ENCODE measurements at places on chromosomes 1 and 21.

GRCh38 chr1:69103213-69103612 lies 464.5 kb upstream of the LRRC7 start:
- DNase-seq: no peak

DNA sequence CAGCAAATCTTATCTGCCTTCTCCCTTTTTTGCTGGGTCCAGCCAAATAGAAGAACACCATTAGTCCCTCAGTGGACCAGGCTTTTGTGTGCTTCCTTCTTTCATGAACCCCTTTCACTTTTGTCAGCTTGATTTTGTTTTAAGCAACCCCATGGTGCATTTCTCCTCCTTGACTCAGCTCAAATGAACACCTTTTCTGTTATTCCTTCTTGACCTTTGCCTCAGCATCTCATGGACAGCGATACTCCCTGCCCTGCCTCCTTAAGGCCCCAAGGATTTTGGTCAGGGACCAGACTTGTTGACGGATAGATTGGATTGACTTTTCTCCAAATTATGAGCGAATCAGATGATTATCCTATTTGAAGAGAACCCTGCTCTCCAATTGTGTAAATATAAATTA lies 356.6 kb upstream of the USP24 start:
- no peak for DNase-seq

GRCh38 chr21:39673736-39674135 lies 61.0 kb downstream of the B3GALT5 start:
- DNase-seq: no peak

DNA sequence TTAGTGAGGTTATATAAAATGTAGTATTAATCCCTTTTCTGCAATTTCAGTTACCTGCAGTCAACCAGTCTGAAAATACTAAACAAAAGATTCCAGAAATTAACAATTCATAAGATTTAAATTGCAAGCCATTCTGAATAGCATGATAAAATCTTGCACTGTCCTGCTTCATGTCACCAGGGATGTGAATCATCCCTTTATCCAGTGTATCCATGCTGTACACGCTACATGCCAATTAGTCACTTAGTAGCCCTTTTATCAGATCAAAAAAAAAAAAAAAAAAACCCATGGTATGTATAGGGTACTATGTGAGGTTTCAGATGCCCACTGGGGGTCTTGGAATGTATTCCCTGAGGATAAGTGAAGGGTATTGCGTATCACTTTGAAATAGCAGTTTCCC lies 191.3 kb upstream of the HP1BP3 start:
- no peak for DNase-seq

DNA sequence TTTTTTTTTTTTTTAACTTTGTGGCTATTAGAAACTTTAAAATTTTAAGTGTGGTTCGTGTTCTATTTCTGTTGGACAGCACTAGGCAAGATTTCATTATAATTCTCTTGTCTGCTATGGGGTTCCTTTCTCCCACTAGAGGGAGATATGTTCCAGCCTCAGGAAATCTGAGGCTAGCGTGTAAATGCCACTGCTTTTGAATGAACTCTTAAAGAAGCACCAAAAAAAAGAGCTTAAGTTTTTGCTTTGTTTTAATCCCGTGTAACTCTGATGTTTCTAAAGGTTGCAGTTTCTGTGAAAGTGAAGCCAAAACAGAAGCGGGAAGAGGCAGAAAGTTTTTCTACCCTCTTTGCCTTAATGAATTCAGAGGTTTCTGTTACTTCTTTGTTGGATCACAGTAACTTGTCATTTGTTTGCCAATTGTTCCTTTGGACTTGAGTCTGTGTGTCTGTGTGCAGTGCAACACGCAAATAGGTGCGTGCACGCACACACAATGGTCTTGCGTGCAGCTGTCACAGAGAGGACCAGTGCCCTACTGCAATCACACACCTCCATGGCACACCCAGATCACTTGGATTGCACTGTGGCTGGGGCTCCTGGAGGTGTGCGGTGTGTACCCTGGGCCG lies 32.3 kb downstream of the HHAT start:
- peak; percentile 46 for DNase-seq

GRCh38 chr1:183106166-183106565 lies 79.9 kb upstream of the LAMC2 start:
- no peak for DNase-seq

- DNase-seq: no peak
Measured at GRCh38 chr1:3333903-3334302, 120.6 kb upstream of the ARHGEF16 start.

DNA sequence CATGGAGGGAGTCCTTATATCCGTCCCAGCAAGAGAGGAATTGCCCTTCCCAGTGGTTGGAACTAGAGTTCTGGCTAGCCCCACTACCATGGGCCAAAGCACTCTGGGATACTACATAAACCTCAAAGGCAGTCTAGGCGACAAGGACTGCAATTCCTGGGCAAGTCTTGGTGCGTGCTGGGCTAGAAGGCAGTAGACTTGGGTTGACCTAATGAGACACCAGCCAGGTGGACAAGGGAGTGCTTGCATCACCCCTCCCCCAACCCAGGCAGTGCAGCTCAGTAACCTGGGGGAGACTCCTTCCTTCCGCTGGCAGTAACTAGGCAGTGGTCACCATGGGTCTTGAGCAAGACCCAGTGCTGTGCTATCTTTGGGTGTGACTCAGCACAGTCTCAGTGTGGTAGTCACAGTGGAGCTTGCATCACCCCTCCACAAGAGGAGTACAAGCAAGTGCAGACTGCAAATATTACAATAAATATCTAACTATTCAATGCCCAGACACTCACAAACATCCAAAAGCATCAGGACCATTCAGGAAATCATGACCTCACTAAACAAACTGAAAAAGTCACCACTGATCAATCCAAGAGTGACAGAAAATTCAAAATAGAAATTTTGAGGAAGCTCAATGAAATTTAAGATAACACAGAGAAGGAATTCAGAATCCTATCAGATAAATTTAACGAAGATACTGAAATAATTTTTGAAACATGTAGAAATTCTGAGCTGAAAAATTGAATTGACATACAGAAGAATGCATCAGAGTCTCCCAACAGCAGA lies 84.7 kb upstream of the LYPLAL1 start:
- DNase-seq: no peak

DNA sequence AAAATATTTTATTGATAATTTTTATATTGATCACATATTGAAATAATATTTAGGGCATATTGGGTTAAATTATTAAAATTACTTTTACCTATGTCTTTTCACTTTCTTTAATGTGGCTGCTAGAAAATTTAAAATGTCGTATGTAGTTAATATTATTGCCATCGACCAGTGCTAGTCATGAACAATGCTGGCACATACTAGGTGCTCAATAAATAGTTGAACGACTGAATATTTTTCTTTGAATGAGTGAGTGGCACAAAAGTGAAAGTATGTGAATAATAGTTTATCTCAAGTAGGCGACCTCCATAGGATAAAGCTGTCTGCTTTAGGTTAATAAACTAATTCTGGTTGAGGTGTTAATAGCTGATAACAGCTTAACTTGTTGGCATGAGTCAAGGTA lies 150.8 kb upstream of the FGGY start:
- no peak for DNase-seq

GRCh38 chr1:56028244-56028643 lies 551.1 kb downstream of the PLPP3 start:
- DNase-seq: no peak

DNA sequence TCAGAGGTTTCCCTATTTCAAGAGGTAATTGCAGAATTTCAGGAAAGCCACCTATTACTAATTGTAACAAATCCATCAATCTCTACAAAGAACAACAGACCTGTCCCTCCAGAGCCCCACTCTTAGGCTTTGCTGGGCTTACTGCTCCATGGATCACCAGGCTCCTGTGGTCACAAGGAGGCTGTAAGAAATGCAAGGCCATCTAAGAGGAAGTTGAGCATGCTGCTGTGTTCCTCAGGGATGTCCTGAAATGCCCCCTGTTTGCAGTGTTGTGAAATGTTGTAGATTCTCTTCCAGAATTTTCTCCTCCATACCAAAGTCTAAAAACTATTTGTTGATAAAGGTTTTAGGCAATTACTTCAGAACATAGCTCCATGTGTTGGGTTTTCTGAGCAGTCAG lies 24.4 kb upstream of the DUSP23 start:
- no peak for DNase-seq

DNA sequence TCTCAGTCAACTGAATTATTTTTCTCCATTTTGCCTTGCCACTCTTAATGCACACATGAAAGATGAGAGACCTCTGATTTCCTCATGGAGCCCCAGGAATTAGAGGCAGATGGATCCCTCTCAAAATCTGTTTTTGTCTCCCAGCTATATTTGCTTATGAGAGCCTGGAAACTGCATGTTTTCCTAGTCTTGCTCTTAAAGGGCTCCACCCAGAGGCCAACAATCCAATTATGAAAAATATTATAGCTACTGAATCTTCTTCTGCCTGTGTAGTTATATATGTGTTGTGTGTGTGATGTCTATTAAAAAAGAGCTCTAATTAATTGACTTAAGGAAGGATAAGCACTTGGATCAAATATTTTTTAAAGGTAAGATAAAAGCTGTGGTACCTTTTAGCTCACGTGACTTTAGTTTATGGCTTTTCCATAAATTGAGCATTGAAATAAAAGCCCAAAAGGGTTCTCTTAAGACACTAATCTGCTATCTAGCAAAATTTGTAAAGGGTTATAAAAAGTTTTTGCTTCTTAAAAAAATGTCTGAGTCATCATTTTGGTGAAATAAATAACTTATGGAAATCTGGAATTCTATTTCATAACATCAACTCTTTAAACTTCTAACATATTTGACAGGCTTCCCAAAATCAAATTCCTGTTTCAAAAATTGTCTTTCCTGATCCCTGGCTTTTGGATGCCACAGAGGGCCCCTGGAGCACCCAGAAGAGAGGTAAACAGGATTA lies 31.2 kb upstream of the TSPEAR start:
- no peak for DNase-seq

DNA sequence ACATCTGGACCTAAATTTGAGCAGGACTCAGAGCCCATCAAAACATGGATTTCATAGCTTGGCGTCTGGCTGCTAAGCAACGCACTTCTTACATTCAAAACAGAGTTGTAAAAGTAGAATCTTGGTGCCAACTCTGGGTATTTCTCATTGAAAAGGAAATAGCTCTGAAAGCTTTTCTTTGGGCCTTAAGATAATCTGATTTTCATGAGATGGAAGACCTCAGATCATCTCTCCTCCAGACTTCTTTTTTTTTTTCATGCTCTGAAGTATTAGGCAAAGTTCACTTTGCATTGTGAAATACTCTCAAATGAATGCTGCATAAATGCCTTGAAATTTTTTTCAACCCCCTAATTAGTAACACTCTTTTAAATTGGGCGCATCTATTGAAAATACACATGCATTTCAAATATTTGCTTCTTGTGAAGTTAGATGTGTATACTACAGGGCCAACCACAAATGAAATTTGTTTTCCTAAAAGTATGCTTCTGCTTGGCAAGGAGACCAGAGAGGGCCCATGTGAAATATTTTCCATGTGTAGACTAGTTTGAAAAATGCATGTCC lies 4.2 kb downstream of the ADAMTS5 start:
- DNase-seq: no peak

GRCh38 chr1:63931468-63931867 lies 157.7 kb downstream of the ROR1 start:
- no peak for DNase-seq

DNA sequence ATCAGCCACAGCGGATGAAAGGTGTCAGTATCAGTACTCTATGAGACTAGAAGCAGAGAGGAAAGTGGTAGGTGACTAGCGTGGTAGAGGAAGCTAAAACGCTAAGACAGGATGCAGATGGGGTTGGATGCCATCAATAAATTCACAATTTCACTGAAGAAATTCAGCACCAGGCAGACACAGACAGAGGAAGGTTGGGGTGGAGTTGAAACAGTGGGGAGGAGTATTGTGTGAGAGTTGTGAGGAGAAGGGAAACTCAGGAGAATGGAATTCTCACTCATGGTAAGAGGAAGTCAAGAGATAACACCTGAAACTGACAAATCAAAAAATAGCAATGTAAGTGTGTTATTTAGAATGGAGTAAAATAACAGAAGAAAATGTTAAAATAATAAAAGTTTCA lies 208.5 kb upstream of the DAB1 start:
- DNase-seq: no peak

DNA sequence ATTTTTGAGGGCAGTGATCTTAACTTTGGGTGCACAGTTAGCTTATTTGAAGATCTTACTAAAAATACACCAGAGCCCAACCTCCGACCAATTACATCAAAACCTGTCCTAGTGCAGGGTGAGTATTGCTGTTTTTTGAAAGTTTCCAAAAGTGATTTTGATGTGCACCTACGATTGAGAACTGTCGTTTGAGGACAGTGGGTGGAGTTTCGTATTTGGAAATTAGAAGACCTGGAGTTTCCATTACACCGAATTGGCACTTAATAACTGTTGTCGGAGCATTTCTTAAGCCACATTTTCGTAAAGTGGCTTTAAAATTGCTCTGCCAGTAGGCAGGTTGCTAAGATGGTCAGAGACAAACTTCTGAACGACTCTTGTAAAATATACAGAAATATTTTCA lies 1.1 kb downstream of the SOD1 start:
- no peak for DNase-seq

GRCh38 chr1:41975121-41975520 lies 56.4 kb upstream of the HIVEP3 start:
- DNase-seq: no peak

DNA sequence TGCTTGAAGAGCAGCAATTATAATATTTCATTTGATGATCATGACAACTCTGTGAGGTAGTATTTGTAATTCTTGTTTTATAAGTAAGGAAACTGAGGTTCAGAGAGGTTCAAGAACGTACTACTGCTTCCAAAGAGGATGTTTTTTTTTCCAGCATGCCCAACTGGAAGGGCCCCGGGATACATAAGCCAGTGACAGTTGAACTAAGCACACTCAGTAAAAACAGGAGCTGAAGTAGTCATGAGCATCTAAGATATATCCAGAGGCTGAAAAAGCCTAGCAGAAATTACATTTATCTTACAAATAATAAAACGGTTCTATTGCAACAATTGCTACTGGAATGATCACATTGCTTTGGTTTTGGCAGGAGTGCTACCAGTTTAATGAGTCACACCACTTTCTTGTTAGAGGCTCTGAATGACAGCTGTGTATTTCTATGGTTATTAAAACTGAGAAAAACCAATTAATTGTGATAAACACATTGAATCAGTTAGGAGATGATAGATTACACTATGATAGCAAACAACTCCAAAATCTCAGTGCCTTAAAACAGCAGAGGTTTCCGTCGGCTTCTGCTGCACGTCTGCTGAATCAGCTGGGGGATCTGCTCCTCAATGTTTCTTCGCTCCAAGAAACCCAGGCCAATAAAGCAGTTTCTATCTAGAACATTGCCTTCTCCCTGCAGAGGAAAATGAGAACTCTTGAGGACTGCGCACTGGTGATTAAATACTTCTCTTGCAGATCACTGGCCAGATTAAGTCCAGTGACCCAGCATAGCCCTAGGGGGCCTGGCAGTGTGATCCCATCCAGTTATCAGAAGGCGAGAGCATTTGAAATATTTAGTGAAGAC lies 522.7 kb downstream of the PLPP3 start:
- no peak for DNase-seq

GRCh38 chr21:32183396-32183795 lies 95.5 kb downstream of the MIS18A start:
- DNase-seq: no peak

- DNase-seq: no peak
Measured at GRCh38 chr1:175277783-175278733, 85.5 kb upstream of the KIAA0040 start.

Data from activated CD4-positive, alpha-beta T cell treated with anti-CD3 and anti-CD28 coated beads, Interleukin-10, Interleukin-2, amounts not matched to agents 100 ng/mL and 50 ng/mL, durations not matched to agents 16 hours and 8 hours (primary cell).